ENCODE measurements at places on chromosomes 5 and 9.

GRCh38 chr5:115096034-115096769 is 73.5 kb downstream of the TRIM36 start:
- no peak for DNase-seq

DNA sequence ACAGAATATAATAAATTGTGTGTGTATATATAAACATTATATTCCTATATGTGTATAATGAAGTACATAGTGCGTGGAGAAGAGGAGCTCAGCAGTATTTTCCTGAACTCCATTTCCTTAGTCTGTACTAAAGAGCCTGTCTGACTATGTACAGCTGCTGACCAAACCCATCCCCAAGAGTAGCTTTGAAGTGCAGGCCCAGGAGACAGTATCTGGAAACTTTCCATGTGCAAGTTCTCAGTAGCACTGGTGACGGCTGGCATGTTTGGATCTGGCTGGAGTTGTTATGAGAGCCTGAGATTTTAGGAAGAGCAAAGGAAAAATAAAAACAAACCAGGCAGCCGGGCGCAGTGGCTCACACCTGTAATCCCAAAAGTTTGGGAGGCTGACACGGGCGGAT is 244.2 kb downstream of the RFK start:
- DNase-seq: no peak

- peak; percentile 31 for DNase-seq
Measured at GRCh38 chr9:98045234-98046179, 11.0 kb upstream of the NANS start.

DNA sequence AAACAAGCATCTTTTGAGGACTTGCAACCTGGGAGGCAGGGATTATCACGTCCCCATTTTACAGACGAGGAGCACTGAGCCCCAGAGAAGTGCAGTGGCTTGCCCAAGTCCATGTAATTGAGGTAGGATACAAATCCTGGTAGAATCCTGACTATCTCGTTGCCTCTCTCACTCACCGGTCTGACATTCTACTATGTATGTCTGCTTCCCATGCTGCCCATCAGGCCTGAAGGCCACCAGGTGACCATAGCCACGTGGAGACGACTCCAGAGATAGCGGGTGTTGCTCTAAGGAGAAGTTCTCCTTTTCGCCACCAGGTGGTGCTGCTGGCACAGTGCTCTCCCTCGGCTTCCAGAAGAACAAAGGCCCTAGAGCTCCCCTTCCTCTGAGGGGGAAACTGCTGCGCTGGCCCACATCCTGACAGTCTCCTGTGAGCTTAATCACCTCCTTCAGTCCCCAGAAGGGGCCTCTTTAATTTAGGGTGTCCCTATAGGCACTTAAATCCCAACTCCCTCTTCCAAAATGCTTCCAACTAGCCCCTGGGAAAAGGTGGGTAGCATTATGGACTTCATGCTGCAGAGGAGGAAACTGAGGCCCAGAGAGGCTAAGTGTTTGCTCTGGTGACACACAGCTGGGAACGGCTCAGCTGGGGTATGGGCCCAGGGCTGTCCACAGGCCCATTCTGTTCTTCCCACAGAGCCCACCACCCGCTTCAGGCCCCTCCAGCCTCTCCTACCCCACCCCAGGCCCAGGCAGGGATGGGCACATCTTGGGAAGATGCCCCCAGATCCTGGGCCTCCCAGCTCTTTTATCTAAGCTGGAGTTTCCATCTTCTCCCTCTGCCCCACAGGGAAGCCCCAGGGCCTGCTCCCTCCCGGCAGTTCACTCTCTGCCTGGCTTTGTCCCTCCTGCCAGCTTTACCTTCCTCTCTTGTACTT is 6.4 kb downstream of the SLC34A1 start:
- peak; percentile 85 for DNase-seq

DNA sequence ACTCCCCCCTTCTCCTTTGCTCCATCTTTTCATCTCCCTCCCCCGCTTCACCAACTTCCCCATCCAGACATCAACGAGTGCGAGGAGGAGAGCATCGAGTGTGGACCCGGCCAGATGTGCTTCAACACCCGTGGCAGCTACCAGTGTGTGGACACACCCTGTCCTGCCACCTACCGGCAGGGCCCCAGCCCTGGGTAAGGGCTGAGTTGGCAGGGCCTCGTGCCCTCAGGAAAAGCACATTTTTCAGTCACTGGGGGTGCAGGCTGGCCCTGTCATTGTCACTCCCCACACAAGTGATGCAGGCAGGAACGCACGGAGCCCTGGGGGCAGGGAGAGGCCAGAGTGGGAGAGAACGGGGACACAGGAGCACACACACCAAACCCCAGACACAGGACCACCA is 12.4 kb upstream of the ASS1 start:
- DNase-seq: no peak

GRCh38 chr5:14102666-14103065 is 40.5 kb upstream of the TRIO start:
- no peak for DNase-seq

DNA sequence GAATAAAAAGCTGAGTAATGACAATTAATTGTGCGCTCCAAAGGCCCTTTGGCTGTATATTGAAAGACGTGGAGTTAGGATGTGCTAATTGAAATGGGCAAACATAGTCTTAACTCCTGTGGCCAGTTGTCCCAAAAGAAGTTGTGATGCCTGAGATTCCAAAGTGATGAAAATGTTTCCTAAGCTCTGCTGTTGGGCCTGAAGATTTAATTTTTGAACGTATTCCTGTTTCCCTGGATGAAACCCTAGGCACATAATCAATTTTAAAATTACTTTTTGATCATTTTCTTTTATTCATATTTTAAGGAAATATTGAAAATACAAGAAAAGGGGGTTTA is 87.9 kb downstream of the PRDM6 start:
- no peak for DNase-seq

DNA sequence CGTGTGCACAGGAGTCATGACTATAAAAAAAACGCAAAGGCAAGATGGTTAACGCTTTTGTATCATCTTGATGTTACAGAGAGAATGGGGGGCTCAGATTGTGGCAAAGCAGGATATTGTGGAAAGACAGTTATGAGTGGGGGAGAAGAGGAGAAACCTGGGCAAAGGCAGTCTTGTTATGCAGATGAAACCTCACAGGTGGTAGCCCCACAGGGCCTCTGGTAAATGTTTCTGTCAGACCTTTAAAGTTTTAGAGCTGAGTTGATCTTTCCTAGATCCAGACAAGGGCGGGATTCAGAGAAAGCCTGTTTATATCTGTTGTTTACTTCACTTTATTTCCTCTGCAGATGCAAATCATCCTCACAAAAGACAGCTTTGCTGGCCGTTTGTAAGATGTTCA is 55.2 kb downstream of the C9orf85 start:
- DNase-seq: no peak

GRCh38 chr5:74371621-74372020 is 268.9 kb downstream of the ENC1 start:
- DNase-seq: no peak

DNA sequence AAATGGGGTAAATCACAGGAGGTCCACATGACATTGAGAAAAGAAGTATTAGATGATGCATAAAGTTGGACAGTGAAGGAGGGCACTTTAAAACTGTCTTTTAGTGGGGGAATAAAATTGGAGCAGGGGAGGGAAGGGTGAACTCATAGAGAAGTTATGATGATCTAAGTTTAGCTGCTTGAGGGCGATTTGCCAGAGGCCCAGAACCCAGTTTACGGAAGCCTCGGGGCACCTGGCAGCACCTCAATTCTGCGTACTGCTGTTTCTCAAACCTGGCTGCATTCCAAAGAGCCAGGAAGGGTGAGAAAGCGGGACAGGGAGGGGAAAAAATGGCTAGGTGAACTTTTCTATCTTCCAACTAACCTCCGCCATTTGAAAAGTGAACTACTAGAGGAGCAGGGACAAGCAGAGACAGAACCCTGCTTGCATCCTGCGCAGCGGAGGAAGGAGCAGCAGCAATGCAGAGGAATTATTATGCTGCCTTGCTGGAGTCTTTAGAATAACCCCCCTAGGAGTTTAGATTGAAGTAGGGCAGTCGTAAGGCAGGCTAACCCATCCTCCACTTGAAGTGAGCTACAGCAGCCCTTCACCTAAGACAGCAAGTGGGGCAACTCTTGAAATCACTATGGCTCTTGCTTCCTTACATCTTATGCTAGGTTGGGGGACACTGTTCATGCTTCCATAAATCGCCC is 316.8 kb downstream of the BRINP1 start:
- no peak for DNase-seq
